ENCODE measurements at places on chromosomes 6 and 20.

DNA sequence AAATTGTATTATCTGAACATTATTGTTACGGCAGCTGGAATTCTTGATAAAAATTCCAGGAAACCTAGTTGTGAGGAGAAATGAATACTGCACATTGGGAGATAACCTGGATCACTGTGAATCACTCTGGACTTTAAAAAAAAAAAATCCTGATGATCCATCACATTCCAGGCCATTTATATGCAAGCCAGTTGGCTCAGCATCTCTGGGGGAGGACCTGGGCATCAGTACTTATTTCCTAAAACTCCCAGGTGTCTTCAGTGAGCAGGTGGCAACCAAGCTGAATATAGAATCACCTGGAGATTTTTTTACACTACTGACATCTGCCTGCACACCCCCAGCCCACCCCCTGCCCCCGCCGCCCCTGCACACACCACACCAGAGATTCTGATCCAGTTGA is 39.1 kb upstream of the SIRT5 start:
- DNase-seq: no peak

GRCh38 chr6:11428895-11429294 is 108.7 kb upstream of the TMEM170B start:
- DNase-seq: no peak

GRCh38 chr6:111846492-111847409 is 26.5 kb downstream of the FYN start:
- DNase-seq: no peak

DNA sequence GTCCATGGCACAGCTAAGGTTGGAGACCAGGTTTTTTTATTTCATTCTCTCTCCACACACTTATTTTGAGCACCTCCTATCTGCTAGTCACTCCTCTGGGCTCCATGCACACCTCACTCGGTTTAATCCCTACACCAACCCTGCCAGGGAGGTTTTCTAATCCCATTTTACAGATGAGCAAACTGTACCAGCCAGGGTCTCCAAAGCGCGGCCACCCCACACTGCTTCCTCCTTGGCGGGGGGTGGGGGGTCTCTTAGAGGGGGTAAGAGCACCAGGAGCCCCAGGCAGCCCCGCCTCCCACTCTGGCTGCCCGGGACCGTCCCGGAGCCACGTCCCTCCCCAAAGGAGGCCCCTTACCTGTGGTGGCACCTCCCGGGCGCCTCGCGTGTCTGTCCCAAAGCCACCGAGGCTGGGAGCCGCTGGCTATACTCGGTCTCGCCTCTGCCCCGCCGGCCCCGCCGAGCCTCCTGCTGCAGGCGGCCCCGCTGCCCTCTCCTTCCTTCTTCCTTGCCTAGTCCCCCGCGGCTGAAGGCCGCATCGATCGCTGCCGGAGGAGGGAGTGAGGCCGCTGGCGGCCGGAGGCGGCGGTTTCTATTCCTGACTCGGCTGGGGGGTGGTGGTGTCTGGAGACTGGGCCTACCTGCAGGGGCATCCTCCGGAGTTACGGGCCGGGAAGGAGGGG is at the start of gene KCNS1:
TSS of gene KCNS1 (minus strand) at position 565 of the 683 bp plus-strand sequence. CDS start 1,891 bp downstream, outside the sequence.
- no peak for DNase-seq

DNA sequence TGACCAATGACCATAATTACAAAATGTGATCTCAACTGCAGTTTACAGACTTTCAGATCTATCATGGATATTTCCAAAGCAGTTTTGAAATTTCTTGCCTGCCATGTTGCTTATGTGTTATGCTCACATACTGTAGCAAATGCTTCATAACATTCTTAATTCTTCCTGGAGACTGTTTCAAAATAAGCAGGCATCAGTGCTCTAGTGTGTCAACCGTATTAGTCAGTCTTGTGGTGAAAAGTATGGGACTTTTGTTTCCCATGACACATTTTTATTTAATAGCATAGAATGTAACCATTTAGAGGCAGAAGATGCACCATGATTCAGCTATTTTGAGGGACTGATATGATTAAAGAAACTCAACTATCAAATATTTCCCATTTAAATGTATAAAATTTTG is 1.7 kb downstream of the POPDC3 start:
- DNase-seq: no peak

DNA sequence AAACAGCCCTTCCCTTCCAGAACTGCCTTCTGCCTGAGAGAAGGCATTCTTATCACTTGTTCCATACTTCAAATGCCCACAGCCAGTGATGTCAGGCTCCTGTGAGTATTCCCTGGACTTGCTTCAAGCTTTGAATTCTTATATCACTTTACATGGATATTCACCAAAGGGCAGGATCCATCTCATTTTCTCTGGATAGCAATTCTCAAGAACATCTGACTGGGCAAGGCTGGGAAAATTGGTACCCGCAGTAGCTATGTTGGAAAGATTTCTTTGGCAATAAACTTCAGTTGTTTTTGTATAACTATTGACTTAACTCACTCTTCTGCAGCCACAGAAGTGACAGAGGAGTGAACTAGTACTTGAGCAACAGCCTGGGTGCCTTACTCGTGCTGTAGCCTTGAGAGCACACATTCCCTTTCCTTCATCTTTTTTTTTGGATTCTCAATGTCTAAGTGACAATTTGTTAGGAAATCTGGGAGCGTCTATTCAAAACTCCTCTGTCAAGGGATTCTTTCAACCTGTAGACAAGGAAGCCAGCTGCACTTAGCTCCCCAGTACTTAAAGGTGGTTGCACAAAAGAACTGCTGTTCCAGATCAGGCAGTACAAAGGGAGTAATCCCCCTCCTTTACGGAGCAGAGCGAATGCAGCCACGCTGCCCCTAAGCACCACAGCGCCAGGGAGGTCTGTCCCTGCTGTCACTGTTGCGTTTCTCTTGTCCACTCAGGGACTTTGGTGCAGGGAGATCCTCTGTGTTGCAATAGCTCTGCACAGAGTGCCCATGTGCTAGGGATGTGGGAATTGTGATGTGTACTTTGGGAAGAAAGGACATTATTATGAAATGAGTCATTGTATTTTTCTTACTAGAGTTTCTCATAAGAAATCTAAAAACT is 69.6 kb downstream of the JAG1 start:
- no peak for DNase-seq

- no peak for DNase-seq
Observed at GRCh38 chr6:96304997-96305396, 216.6 kb upstream of the UFL1 start.

DNA sequence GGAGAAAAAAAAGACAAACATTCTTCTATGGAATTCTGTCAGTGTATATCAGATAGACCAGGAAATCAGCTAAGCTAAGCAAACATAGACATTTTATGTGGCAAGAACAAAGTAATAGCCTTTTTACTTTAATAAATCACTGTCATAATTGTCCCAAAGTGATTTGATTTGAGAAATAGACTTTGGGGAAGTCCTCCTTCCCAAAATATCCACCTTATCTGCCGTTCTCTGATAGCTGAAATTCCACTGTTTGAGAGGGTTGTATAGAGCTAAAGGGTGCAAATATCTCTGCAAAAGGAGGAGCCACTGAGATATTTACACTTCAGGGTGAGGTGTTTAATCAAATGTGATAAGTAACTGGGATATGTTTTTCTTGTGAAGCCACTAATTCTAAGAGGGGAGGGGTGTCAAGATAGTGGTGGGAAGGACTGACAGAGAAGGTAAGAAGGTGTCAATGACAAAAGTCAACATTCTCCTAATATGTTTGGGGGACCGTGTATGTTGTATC is 544.4 kb upstream of the JAG1 start:
- no peak for DNase-seq

DNA sequence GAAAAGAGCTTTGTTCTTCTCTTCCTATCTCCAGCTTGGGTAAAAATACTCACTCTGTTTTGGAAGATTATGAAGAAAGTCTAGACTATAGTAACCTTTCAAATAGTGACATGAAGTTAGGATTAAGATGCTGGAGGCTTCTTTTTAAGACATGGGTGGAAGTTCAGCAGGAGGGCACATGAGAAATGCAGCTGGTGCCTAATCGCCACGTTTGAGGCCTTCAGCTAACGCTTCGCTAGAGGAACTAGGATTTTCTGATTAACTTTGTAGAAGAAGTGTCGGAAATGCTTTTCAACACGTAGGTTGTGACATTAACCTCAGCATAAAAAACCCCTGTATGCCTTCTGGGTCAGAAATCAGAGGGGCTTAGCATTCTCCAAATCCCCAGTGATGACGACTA is 348.1 kb upstream of the MAP3K7 start:
- no peak for DNase-seq

Data from D721Med (cell line).